GM04503 (cell line): ENCODE measurements at places on chromosomes 1 and 21.
A peak's percentile ranks its signal among the peaks of the same experiment; 100 is the strongest.

GRCh38 chr1:203103829-203104495, 18.1 kb upstream of the MYOG start:
- DNase-seq = no peak

DNA sequence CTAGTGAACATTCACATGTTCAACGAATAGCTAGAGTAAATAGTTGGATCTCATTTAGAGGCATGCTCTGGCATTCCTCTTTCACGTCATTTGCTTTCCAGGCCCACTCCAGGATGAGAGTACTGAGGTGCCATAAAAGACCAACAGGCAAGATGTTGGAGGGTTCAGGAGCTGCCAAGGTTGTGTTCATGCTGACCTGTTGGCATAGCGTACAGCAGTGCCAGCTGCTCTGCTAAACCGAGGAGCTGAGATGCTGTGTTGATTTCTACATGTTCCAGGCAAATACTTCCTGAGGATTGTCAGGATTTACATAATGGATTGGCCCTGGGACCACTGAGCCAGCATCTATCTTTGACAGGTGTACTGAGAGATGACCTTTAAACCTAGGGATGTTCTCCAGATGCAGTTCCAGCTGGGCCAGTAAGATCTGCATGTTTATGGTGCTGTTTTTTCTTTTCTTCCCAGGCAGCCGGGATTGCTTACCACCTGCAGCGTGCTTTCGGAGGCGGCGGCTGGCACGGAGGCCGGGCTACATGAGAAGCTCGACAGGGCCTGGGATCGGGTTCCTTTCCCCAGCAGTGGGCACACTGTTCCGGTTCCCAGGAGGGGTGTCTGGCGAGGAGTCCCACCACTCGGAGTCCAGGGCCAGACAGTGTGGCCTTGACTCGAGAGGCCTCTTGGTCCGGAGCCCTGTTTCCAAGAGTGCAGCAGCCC, 66.9 kb downstream of the DISC1 start:
- DNase-seq = no peak

DNA sequence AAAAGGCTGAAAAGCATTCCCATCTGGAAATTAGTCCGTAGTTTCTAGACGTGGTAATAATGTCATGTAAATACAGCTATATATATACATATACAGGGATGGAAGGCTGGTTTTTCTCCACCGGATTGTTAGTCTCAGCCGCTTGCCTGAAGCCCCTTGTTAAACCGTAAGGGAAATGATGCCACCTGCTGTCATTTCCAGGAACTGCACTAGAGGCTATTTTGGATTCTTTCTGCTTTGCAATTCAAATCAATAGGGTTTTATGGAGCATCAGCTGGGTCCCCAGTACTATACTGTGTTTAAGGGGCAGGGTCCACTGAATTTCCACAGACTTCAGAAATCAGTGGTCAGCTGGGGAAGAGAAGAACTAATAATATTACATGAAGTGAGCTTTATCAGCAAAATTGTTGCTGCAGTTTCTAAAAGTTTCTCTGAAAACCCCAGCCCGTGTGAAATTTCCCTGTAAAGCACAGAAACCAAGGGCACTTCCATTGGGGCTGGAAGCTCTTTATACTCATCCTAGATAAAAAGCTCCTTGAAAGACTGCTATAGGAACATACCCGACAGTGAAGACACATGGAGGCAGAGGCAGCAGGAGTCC, 33.8 kb upstream of the MPZL1 start:
- peak; percentile 19 for DNase-seq

DNA sequence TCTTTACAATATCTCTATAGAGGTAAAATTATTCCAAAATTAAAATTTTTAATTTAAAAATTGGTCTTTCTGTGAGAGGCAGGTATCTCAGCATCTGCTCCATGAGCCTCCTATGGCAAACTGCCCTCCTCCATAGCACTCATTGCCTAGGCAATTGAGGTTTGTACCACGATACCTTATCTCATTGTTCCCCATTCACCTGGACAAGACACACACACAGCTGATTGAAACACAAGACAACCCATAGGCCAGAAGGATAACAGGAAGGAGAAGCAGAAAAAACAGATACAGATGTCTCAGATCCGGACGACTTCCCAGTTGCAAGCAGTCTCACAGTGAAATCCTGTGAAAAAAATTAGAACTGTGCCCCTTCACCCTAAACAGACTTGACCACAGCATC, 24.3 kb downstream of the RHBDL2 start:
- DNase-seq = no peak

DNA sequence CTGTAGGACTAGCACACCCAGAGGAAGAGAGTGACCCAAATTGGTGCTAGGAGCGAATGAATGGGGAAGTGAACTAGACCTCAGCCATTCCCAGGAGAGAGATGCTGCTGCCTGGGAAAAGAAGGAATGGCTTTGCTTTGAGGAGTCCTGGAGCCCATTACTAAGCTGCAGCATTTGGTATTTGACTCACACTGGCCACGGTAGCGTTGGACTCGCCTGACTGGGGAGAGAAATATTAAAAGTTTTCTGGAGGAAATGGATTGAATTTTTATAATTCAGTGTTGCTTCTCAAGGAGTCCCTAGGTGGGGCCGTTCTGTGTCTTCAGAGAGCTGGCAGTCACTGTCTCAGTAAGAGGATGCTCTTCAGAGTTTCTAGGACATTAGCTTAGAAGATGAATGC, 40.2 kb downstream of the PIK3CD start:
- DNase-seq = no peak

- no peak for DNase-seq
These were observed 66.5 kb upstream of the ERRFI1 start for GRCh38 chr1:8092657-8093056.

DNA sequence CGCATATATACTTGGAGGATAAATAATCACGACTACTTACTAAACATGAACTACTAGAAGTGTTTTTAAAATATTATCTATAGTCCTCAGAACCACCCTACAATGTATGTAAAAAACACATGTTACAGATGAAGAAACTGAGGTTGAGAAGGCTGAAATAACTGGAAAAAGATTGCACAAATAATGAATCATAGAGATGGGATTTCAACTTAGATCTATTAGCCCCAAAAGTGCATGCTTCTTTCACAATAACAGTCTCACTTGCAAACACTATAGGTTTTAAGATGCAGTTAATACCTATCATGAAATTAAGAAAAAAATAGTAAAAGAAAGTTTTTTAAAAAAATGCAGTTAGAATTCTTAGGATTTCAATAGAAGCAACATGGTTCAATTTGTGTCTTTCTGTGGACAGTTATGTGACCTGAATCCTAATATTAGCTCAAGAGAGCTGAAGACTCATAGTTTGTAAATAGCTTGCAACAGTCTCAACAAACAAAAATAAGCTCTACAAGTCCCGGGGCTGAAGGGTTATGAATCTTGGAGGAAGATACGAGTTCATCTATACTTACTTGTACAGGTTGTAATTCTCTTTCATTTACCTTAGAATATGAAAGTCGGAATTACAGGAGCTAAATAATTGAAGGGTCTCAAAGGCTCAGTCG, 58.6 kb upstream of the NTPCR start:
- DNase-seq = no peak

- no peak for DNase-seq
These were observed 11.7 kb upstream of the OR14I1 start for GRCh38 chr1:248714248-248714647.

DNA sequence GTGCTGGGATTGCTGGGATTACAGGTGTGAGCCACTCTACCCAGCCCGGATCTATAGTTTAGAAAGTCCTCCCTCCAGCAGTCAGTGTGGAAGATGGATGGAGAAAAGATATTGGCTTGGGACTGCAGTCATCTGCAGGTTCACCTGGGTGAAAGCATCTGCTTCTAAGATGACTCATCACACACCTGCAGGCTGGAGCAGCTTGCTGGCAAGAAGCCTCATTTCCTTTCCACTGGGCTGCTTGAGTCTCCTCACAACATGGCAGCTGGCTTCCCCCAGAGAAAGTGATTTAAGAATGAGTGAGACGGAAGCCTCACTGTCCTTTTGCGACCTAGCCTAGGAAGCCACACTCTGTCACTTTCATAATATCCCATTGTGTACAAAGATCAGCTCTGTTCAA, 50.0 kb downstream of the FOXO6 start:
- DNase-seq = no peak

DNA sequence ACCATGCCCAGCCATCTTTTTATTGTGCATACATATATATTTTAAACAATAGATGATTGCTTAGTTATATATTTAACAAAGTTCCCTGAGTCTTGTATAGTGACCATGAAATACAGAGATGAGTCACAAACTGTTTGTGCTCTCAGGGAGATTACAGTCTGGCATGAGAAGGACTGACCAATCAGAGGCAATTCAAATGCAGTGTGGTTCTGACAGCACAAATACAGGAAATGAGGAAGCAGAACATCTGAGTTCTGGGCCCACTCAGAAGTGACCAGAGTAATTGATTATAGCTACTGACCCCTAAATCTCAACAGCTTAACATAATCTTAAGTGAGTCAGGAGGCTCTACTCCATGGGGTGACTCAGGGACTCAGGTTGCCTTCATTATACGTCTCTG, 534.5 kb downstream of the OMA1 start:
- no peak for DNase-seq

- DNase-seq = no peak
These were observed 24.9 kb upstream of the NHLH2 start for GRCh38 chr1:115865704-115866380.

GRCh38 chr1:19390166-19390850, 78.2 kb downstream of the SLC66A1 start:
- DNase-seq = no peak

DNA sequence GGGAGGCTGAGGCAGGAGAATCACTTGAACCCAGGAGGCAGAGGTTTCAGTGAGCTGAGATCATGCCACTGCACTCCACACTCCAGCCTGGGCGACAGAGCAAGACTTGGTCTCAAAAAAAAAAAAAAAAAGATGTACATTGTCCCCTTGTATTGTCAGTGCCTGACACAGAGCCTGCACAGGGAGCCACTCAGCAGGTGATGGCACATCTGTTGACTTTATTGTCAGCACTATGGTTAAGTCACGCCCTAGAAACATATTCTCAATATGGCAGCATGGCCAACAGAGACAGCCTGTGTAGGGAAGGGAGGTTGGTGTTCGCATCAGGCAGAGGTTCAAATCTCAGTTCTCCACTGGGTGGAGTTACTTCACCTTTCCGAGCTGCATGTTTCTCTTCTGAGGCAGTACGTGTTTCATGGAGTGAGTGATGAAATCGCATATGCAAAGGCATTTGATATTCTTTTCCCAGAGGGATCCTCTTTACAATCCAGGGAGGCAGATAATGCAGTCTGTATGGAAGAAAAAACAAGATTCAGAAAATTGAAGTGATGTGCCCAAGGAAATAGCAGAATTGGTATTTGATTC, 20.6 kb downstream of the LAMC2 start:
- no peak for DNase-seq

DNA sequence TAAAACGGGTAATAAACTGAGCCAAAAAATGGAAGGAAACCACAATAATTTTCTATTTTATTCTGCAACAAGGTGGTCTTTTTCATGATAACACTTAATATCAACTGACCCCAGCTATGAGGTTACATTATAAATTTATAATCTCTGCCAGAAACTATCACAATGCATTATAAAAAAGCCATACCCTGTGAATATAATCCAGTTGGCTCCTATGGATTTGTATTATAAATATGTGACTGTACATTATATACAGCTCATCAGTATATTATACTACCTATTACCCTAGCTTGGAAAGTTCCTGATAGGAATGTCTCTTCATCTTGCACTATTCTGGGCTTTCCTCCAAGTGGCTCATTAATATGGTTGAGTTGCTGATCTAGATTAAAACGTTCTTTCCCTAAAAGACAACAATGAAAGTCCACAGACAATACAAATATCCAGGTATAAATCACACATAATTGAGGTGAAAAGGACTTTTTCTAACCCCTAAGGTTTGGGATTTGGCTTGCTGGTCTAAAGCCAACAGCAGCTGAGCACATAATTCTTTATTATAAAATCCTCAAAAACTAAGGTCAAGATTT, 487.7 kb downstream of the TTLL7 start:
- DNase-seq = no peak

DNA sequence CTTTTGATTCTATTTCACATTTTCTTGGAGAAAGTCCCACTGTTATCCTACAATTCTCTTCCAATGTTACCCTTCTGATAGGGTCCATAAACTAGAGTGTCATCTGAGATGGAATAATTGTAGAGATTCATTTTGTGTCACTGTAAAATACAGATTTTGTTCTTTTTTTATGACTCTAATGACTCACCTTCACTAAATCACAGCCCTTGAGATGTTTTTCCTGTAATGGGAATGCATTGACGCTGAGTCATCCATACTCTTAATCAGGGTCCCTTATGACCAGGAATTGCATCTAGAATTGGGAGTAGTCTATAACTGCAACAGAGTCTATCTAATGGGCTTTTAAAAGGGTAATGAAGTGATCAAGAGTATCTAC, 315.5 kb downstream of the TGFB2 start:
- DNase-seq = peak; percentile 58
